ENCODE measurements at places on chromosomes 1 and 21.

- no peak for DNase-seq
Measured at GRCh38 chr1:168343566-168343965, 62.9 kb downstream of the TBX19 start.

- no peak for DNase-seq
Measured at GRCh38 chr1:241902391-241903065, 54.5 kb downstream of the EXO1 start.

GRCh38 chr1:207868251-207868773 lies 42.6 kb downstream of the CD34 start:
- no peak for DNase-seq

DNA sequence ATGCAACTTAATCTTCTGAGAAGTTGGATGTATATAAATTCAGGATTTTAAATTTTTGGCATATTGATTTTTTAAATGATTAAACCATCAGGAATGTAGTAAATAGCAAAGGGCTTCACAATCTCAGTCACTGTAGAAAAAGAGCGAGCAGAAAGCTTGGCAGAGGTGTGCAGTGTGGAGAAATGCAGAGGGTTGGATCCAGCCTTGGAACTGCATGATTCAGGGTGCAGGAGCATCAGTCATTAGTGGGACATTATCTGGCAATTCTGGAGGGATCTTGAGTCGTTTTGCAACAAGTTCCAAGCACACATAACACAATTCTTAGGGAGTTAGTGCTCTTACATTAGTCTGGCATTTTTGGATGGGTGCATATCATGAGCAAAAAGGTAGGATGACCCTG lies 267.9 kb downstream of the PLA2G4A start:
- DNase-seq, result no peak

DNA sequence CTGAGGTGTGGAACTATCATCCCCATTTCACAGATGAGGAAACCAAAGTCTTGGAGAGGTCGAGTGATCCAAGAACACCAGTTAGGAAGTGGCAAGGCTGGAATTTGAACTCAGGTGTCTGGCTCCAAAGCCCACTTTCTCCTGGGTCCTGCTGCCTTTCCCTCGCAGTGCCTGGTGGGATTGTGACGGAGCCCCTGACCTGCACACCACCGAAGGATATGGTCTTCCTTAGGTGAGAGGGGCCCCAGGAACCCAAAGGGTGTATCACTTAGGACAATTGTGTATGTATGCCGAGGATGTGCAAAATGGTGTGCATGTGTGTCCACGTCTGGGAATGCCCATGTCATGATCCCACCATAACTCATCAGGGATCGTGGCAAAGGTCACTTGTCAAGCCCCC lies 392.7 kb downstream of the MATN1 start:
- no peak for DNase-seq

- no peak for DNase-seq
Measured at GRCh38 chr1:17551755-17552234, 12.3 kb downstream of the ARHGEF10L start.

DNA sequence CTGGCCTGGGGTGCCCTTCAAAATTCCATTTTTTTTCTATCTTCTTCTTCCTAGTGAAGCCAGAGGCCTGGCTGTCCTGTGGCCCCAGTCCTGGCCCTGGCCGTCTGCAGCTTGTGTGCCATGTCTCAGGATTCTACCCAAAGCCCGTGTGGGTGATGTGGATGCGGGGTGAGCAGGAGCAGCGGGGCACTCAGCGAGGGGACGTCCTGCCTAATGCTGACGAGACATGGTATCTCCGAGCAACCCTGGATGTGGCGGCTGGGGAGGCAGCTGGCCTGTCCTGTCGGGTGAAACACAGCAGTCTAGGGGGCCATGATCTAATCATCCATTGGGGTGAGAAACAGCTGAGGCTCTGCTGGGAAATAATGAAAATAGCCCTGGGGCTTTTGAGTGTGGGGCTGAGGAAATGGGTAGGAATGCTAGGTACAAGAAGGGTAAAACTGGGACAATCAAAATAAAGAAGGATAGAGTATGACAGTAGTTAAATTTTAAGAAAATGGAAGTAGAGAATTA lies 2.1 kb downstream of the CD1E start:
- DNase-seq, result no peak

- DNase-seq, result no peak
Measured at GRCh38 chr1:203626910-203627246, 246 bp downstream of the ATP2B4 start.

DNA sequence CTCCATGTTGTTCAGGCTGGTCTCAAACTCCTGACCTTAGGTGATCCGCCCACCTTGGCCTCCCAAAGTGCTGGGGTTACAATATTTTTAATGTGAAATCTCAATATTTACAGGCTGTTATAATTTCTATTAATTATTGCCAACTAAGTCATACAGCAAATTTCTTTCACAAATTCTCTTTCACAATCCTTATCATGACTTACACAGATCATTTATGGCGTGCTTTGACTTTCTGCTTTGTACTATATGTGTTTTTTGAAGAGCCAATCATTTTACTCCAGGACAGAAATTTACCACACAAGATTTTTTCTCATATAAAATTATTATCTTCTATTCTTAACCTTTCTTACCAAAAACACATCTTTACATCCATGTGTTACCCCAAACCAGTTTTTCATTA lies 1729.9 kb downstream of the NCAM2 start:
- no peak for DNase-seq

- DNase-seq, result no peak
Measured at GRCh38 chr1:102472520-102472919, 475.8 kb upstream of the OLFM3 start.

GRCh38 chr1:23444104-23444533 lies 19.6 kb upstream of the TCEA3 start:
- DNase-seq, result no peak

- DNase-seq, result no peak
Measured at GRCh38 chr1:181603735-181604410, 120.6 kb downstream of the CACNA1E start.

GRCh38 chr1:116906812-116907211 lies 2.9 kb upstream of the PTGFRN start:
- DNase-seq, result no peak

- DNase-seq, result no peak
Measured at GRCh38 chr1:196271212-196271947, 336.9 kb downstream of the KCNT2 start.

- DNase-seq, result no peak
Measured at GRCh38 chr1:200354243-200354642, 55.6 kb downstream of the ZNF281 start.

DNA sequence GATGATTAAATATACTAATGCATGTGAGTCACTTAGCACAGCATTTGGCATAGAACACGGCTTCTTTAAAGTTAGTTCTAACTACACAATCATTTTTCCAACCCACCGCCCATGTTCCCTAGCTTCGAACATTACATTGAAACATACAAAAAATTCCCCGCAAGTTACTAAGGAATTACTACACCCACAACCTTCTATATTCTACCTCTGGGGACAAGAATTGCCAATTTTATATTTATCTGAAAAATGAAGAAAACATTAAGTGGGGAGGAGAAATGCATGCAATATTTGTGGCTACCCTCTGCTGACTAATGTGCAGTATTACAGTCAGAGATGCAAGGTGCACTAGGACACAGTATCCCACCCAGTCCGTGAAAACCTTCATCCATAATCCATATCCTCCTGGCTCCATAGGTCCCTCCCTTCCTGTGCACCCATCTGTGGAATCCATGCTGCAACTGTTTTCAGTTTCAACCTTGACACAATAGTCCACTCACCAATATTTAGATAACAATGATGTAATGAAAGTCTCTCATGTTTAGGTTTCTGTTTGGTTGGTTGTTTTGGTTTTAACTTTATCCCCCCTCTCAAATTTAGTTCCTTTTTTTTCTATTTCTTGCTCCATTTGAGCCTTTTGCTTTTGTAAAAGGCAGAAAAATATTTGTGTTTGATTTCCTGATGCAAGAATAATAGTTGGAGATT lies 31.6 kb downstream of the RGS5 start:
- no peak for DNase-seq

GRCh38 chr1:185578293-185578692 lies 155.9 kb upstream of the HMCN1 start:
- no peak for DNase-seq

DNA sequence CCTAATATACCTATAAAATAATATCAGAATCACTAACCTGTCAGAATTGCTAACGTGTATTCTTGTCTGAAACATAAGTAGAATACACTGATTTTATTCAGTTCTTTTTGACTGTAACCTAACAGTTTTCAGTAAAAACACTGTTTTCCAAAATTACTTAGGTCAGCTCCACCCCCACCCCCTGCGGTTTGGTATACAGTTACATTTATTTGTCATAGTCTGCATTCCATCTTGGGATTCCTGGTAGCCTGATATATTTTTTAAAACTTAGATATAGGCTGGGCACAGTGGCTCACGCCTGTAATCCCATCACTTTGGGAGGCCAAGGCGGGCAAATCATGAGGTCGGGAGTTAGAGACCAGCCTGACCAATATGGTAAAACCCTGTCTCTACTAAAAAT lies 19.8 kb upstream of the ABCD3 start:
- no peak for DNase-seq

GRCh38 chr21:26844258-26845065 lies 747 bp downstream of the ADAMTS1 start:
- DNase-seq, result no peak

- no peak for DNase-seq
Measured at GRCh38 chr1:187001198-187001889, 172.6 kb downstream of the PLA2G4A start.

DNA sequence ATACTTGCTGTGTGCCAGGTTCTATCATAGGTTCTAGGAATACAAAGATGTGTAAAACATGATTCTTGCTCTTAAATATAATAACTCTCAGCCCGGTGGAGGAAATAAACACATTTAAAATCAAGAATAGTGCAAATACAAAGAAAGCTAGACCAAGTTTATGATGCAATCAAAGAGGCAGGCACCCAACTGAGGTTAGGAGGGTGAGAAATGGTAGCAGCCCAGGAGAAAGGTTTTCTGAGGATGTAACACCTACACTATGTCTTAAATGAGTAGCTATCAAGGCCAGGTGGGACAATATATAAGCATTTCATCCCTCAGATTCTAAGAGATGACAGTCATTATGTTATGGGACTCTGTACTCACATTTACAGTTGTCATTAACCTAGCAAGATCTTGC lies 9.7 kb upstream of the PIGC start:
- no peak for DNase-seq

DNA sequence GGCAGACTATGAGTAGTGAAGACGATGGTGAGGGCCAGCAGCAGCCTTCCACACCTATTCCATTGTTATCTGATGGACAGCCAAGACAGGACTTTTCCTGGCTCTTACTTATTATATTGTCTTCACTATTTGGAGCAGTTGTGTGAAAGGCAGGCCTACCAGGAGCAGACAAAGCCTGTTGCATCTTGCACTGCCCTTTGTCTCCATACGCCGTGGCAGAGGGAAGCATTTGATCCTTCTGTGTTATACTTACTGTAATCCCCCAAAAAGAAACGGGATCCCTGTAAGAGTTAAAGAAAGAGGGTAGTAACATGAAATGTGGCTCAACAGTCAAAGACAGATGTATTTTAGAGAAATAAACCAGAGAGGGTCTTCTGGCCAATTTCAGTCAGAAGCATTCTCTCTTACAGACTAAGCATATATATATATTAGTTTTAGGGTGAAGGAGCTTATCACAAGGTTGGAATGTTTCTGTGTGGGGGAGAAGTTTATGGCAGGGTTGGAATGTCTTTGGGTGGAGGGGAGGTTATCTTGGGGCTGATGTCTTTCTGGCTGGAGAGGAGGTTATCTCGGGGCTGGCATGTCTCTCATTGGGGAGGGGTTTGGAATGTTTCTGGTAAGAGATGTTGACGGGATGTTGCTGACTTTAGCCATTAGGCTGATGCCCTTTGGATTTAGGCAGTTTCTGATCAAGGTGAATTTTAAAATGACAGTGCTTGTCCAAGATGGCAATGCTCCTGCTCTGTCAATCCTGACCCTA lies 23.4 kb upstream of the HSD3B1 start:
- no peak for DNase-seq

DNA sequence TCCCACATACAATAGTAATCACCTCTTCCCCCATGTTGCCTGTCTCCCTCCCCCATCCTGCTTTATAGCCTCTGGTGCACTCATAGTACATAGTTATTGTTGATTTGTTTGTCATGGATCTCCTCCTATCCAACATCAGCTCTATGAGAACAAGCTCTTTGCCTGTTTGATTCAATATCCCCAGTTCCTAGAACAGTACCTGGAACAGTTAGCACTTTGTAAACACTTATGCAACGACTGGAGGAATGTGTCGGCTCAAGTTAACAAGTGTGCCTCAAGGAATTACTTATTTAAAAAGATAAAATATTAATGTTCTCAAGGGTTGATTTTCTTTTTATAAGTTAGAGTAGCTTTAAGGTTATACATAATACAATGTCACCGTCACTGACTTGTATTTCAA lies 271.6 kb upstream of the KAZN start:
- DNase-seq, result no peak

- no peak for DNase-seq
Measured at GRCh38 chr1:9235096-9235459, 504 bp downstream of the H6PD start.

- no peak for DNase-seq
Measured at GRCh38 chr1:220294846-220295301, 22.6 kb upstream of the RAB3GAP2 start.

DNA sequence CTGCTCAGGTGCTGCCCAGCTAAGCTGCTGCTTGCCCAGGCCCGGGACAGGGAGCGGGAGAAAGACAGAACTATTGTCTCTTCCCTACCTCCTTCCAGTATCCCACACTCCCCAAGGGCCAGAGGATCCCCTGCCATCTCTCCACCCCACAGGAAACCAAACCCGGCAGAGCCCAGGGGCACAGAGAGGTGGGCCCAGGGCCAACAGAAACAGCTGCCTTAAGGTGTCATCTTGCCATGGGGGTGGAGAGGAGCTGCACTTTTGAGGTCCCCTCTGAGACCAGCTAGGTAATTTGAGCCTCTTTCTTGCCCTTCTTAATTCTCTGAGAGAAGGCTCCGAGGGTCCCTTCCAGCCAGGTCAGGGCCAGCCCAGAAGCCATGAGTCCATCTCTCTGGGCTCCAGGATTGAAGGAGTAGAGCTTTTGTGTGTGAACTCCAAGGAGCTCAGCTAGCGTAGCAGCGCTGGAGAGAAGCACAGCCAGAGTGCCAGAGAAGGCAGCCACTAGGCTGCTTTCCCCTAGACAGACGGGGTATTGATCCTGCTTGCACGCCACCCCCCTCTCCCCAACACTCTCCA lies 9.7 kb upstream of the GPR61 start:
- no peak for DNase-seq

DNA sequence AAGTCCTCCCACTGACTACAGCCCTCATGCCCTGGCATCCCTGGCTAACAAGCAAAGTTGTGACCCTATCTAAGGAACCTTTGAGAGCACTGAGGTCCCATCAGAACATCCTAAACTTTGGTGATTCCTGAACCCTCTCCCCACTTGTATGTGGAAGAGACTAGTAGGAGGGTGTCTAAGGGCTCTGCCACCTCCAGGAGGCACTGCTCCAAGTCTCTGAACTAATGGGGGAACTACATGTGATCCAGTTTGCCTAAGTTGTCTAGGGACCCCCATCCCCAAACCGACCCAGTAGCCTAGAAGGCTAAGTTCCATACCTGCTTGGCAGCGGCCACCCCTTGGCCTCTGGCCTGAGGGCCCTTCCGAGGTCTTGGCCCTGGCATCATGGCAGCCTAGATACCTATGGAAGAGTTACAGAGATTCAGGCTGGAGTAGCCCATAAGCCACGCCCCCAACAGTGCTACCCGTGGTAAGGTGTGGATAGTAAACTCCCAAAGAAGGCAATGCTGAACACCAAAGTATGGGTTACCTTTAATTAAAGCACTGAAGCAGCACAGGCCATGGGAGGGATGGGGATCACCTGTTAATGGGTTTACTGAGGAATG lies 1.7 kb downstream of the CC2D1B start:
- no peak for DNase-seq

Measured in GM12864 (cell line).